ENCODE measurements at places on chromosomes 13 and 19.

DNA sequence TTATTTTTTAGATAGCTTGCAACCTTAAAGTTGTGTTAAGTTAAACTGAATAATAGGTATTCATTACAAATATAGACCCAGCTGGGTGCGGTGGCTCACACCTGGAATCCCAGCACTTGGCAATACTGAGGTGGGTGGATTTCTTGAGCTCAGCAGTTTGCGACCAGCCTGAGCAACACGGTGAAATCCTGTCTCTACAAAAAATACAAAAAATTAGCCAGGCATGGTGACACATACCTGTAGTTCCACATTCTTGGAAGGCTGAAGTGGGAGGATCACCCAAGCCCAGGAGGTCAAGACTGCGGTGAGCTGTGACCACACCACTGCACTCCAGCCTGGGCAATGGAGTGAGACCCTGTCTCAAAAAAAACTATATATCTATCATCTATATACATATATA lies 386.5 kb downstream of the PCDH17 start:
- DNase-seq = no peak

DNA sequence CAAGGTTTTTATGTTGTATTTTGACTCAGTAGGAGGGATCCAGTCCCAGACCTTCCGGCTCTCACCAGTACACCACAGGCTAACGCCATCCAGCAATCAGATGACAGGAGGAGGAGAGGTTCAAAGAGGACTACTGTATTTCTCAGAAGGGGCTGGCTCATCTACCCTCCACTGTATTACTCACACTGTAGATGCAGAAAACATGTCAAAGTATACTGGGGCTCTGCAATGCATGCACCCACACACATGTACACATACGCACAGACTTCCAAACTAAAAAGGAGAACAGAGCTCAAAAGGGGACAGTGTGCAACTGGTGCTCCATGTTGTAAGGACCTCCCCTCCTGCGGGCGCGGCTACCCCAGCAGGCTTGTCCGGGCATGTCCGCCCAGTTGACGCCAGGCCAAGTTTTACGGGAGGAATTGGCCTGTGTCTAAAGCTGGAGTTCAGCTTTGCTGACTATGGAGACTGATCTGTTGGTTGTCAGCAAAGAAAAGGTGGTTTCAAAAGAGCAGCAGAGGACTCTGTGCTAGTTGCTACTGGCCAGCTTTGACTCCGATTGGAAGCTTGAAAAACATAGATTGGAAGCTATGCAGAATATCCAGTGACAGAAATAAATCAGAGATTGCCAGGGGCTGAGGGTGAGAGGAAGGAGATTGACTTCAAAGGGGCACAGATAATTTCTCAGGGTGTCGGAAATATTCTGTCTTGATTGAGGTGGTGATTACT lies 314.2 kb downstream of the DLEU7 start:
- no peak for DNase-seq

- no peak for DNase-seq
Observed at GRCh38 chr13:106205871-106206270, 329.6 kb downstream of the EFNB2 start.

DNA sequence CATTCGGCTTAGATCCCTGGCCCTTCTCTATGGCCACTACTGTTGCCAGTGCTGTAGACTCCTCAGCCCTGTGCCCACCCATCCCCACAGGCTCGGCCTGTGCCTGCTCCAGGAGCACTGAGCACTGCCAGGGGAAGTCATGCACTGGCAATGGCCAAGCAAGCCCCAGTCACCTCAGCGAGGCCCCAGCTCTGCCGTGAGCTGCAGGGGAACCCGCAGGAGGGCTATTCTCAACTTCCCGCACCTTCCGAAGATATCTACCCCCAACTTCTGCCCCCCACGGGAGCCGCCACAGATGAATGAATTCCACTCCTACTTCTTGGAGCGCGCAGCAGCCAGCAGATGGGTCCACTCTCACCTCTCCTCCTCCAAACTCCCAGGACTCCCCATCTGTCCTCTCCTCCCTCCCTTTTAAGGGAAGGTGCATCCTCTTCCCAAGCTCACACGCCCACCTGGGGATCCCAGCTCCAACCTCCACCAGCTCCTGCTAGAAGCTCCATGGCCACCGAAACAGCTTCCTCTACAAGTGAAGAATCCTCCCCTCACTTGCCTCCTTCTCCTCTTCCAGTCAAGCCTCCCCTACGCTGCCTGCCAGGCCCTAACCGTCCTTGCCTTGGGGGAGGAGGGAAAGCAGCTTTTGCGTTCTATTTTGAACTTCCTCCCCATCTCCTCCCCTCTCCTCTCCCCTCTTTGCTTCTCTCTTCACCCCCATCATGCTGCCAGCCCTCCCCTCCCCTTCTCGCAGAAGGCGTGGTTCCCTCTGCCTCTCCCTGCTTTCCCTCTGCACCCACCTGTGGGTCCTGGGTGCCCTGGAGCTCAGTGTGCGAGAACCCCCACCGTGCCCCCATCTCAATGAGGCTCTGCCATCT lies 52.2 kb downstream of the PEPD start:
- no peak for DNase-seq

GRCh38 chr19:51227326-51227725 lies 2.4 kb downstream of the CD33 start:
- DNase-seq = no peak

GRCh38 chr13:111123221-111123620 lies 8.1 kb downstream of the ARHGEF7 start:
- no peak for DNase-seq

- DNase-seq = no peak
Observed at GRCh38 chr13:20197361-20197834, 4.7 kb upstream of the GJB2 start.

GRCh38 chr13:98487016-98487415 lies 89.9 kb downstream of the STK24 start:
- no peak for DNase-seq

- DNase-seq = no peak
Observed at GRCh38 chr19:6216236-6216995, 63.4 kb downstream of the MLLT1 start.
